Hematopoietic multipotent progenitor cell treated with erythropoietin and hydrocortisone succinate and interleukin-3 and kit ligand, for 17 days (in vitro differentiated cells): ENCODE measurements at places on chromosomes 1 and 21.

- no peak for DNase-seq
Observed at GRCh38 chr21:31490443-31490842, 146.4 kb upstream of the TIAM1 start.

- DNase-seq = no peak
Observed at GRCh38 chr1:226320930-226321329, 12.0 kb upstream of the LIN9 start.

DNA sequence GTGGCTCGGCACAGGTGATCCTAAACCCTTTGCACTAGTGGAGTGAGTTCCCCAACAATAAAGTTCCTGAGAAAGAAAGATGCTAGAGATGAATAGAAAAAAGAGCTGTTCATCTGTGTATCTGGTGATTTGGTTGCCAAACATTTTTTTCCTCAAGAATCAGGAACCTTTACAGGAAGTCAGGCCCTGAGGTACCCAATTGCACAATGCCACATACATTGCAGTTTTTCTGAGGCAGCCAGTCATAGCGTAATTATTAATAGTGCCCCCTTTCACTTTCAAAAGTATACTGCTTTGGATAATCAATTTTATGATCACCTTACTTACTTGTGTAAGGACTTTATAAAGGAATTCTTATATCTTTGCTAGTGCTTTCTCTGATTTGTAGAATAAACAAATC, 346.3 kb upstream of the POU3F1 start:
- DNase-seq = no peak

DNA sequence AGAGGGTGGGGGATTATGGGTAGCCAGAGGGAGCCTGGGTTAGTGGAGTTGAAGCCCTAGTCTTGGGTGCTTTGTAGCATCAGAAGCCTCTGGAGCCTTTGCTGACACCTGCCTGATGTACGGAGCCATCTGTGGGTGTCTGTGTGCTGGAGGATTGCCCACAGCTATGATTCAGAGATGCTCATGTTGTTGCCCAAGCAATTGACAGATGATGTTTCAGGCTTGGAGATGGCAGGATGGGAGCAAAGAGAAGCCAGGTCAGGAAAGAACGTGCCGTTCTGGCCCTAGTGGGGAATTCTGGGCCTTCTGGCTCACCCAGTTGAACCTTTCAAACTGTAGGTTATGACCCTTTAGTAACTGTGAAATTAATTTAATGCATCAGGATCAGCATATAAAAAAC, 27.6 kb downstream of the COQ8A start:
- DNase-seq = no peak

- no peak for DNase-seq
Observed at GRCh38 chr1:173418107-173418985, 58.8 kb upstream of the PRDX6 start.

DNA sequence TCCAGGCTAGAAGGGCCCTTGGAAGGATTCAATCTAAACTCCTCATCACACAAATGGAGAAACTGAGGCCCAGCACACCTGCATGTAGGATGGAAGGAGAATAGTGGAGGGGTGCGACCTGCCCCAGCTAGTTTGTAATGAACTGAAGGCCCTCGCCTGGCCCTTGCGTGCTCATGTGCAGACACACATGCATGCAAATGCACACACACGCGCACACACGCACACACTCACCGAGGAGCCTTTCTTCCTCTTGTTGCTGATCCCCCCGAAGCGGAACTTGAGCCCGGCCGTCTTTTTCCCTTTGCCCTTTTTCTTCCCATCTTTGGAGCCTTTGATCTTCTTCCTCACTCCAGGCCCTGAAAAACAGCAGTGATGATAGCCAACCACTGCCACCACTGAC, 27.9 kb downstream of the CHD5 start:
- DNase-seq = no peak

DNA sequence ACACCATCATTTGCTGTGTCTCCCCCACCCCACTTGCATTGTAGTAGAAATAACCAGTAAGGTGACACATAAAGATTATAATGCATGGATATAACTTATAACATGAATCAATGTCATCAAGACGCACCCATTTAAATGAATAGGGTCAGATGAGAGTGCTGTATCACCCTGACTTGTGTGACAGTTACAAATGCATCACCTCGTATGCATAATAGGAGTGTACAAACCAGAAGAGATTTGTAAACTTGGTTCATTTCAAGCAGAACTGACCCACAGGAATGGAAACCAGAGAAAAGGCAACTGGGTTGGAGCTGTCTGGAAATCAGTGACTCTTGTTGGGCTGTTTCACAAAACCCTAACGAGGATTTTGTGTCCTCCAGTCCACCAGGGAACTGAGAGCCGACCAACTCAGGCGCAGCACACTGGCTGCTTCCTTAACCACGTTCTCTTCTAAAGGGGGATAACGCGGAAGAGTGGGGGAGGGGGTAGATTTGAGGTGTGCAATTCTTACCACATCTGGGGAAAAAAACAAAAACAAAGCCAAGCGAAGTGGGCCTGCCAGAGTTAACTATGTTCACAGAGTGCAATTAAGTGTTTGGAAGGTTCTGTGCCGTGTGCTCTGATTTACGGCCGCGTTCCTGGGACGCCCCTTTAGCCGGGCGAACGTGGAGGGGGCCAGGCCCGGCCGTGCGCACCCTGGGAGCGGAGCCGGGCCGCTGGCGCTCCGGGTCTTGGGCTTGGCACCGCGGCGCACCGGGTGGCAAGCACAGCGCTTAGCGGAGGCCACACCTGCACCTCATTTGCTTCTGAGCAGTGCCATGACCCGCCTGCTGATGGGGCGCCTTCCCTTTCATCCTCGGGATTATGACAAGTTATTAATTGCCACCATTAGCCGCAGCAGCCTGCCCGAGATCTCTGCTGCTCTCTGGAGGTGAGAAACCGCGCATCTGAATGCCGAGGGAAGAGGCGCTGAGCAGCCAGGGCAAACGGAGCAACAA, 248.8 kb upstream of the FOXD3 start:
- no peak for DNase-seq

DNA sequence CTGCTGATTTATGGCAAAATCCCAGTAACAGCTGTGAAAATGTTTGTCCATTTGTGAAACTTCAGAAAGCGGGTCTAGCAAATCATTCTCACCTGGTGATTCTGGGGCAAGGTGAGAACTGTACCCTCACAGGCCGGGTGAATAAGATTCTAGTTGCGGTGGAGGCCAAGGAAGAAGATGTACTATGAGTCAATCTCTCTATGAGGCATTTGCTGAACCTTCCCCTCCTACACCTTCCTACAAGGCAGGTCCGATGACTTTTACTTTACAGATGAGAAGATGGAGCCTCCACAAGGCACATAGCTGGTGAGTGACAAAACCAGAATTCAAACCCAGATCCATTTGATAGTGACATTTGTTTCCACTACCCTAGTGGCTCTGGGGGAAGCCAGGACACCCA, 72.7 kb downstream of the BACH1 start:
- no peak for DNase-seq

DNA sequence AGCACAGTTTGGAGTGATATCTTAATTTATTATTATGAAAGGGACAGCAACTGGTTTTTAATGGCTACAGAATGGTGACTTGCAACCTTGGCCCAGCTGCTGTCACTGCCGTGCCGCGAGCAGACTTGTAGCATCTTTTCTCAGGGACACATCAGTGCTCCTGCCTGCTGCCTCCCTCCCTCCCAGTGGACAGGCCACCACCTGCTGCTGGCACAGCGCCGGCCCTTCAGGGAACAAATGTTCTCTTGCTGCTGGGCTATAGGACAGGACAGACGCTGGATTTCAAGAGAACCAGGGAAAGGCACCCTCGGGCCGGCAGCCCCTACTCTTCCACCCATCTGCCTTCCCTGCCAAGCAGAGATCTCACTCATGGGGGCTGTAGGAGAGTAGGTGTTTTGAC, 413.8 kb upstream of the NFIA start:
- DNase-seq = no peak

GRCh38 chr1:161511018-161511755, 5.9 kb downstream of the FCGR2A start:
- DNase-seq = peak; percentile 81

DNA sequence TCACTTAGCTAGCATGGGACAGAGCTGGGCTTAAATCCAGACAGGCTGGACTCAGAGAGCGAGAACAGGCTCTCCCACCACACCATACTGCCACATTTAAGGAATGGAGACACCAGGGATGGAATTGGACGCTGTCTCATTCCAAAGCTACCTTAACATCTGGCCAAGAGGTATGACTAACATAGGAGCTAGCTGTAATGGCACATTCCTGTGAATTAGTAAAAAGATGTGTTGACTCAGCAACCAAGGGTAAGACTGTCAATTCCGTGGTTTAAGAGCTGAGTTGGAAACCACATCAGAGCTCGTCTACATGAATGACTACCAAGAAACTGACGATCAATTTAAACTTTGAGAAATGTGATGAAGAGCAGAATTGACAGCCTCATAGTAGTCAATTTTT, 8.3 kb upstream of the TNFRSF9 start:
- no peak for DNase-seq

DNA sequence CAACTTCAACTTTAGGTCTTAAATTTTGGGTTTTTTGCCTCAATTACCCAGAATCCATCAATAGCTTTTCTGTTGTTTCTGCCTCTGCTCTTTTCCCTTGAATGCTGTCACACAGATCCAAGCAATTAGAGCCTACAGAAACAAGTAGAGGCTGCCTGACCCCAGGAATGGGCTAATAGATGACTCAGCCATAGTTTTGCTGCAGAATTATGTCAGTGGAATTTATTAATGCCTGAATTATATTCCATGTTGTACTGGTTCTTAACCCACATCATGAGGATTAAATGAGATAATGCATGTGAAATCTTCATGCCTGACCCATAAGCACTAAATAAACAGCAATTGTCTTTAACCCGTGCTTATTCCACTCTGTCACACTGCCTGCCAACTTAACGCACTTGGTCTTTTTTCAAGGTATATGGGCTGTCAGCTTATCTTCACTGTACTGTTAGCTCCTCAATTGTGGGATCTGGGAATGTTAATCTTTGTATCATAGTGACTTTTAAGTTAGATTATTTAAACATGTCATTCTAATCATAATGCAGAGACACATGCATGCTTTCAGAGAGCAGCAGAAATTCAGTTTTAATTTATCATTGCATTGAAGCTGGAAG, 213.3 kb downstream of the ROR1 start:
- DNase-seq = no peak

DNA sequence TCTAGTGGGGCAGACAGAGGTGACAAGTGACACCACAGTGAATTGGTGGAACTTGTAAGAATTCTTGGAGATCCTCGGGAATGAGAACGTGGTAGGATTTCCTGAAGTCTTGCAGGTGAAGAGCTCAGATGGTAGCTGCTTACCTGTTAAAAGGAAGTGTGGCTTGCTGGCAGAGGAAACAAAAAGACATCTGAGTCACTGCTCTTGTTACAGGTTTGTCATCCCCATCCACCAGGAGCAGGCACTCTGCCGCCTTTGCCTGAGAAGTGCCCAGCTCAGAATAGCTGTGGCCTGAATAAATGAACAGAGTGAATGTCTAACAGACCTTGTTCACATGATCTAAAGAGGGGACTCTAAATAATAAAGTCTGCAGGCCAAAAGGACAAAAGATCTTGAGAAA, 12.3 kb upstream of the ZSCAN20 start:
- no peak for DNase-seq

DNA sequence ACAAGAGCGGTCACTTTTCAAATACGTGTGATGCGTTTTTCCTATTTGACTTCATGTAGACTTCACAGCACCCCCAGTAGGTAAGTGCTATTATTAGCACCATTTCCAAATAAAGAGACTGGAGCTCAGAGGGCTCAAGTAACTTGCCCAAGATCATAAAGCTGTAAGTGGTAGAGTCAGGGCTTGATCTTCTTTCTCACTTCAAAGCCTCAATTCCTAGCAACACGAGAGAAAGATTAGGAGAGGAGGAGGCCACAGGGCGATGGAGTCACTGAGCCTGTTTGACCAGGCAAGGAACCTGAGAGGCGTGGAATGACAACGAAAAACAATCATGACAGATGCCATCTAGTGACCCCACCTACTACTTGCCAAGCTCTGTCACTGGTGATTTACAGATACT, 181.0 kb downstream of the FOXD2 start:
- DNase-seq = no peak

- DNase-seq = no peak
Observed at GRCh38 chr1:65002508-65003315, 36.4 kb upstream of the JAK1 start.

GRCh38 chr1:229717786-229718576, 91.9 kb downstream of the URB2 start:
- DNase-seq = no peak

DNA sequence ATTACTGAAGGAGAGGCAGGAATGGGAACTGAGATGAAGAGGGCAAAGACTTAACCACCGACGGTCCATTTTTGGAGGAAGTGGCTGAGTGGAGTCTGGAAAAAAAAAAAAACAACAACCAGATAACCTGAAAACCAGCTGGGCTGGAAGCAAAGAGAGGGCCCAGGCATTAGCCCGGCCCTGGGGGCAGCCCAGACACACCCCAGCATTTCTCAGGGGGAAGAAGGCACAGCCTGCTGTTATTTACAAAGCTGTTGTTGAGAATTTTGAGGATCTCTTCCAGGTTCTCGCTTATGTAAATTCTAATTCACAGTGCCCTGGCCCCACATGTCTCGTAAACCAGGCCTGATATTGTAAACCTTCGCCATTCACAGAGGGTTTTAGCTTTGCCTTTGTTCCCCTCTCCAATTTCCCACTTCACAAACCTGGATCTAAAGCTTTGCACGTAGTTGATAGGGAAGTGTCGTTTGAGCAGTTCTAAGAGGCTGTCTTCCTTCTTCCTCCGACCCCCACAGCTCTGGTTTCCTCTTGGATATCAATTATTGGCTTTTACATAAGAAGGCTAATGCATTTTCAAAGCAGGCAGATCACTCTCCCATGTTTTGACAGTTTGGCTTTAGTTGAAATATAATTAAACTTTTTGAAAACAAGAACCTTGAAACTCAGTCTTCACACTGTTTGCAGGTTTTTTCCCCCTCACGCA, 161.8 kb upstream of the IRF2BP2 start:
- DNase-seq = peak; percentile 74

DNA sequence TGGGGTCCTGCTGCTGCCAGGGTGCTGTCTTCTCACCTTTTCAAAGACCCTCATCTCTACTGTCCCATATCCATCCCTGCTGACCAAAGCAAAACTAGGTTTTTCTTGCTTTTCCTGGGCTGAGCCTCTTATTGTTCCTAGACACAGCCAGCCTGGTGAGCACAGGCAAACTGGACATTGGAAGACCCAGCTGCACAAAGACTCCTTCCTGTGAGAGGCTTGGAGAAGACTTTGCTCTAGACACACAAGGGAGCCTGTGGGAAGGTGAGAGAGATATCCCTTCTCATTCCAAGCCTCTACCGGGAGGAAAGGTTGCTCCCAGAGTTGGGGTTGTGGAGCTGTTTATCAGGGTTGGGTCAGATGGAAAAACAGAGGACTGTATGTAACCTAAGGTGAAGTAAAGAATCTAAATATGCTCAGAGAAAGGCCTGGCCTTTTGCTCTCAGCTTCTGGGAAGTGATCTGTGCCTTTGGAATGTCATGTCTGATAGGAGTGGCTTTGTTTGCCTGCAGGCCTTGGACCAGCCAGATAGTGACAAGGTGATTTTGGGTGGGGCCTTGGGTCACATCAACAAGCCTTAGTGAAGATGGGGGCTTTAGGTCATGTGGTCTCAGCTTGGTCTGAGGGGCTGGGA, 87.6 kb upstream of the RUNX1 start:
- no peak for DNase-seq

GRCh38 chr1:202348005-202348508, 442 bp upstream of the PPP1R12B start:
- DNase-seq = no peak
